ENCODE measurements at places on chromosomes 7 and 10.

DNA sequence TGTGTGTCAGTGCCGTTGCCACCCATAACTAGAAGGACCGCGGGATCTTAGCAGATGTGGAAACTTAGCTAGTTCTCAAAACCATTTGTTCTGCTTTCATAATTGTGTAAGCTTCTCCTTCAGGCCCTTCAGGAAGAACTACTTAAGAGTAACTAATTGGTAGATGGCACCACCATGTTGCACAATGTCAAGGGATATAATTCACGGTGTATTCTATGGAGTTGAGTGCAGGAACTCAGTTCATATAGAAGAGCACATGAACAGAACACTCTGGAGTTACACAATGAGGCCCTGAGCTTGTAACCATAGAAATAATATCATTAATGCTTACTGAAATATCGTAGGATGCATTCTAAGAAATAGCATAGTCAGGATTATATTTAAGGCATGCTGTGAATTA, 126.5 kb upstream of the GAD2 start:
- no peak for DNase-seq

- DNase-seq = no peak
These were observed 24.4 kb downstream of the DDX50 start for GRCh38 chr10:68925489-68925888.

- no peak for DNase-seq
These were observed 17.5 kb downstream of the TUBAL3 start for GRCh38 chr10:5387169-5387568.

DNA sequence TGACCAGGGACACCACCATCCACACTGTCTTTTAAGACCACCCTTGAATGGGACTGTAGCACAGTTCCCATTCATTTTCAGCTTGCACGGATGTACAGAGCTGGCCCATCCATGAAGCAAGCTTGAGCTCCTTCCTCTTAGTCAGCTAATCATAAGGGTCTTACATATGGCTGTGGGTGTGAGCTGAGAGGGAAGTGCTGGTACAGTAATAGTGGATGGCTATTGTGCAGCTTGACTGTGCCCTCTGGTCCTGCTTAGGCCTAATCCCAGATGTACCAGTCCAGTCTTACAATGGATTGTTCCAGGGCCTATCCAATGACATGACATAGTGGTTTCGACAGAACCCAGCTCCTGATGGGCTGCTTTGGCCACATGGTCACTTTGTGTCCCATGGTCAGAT, 96.9 kb upstream of the ZNF438 start:
- no peak for DNase-seq

GRCh38 chr10:26869528-26869927, 8.8 kb upstream of the ABI1 start:
- DNase-seq = no peak

- DNase-seq = no peak
These were observed 504.9 kb downstream of the PTPRN2 start for GRCh38 chr7:158082761-158083160.

DNA sequence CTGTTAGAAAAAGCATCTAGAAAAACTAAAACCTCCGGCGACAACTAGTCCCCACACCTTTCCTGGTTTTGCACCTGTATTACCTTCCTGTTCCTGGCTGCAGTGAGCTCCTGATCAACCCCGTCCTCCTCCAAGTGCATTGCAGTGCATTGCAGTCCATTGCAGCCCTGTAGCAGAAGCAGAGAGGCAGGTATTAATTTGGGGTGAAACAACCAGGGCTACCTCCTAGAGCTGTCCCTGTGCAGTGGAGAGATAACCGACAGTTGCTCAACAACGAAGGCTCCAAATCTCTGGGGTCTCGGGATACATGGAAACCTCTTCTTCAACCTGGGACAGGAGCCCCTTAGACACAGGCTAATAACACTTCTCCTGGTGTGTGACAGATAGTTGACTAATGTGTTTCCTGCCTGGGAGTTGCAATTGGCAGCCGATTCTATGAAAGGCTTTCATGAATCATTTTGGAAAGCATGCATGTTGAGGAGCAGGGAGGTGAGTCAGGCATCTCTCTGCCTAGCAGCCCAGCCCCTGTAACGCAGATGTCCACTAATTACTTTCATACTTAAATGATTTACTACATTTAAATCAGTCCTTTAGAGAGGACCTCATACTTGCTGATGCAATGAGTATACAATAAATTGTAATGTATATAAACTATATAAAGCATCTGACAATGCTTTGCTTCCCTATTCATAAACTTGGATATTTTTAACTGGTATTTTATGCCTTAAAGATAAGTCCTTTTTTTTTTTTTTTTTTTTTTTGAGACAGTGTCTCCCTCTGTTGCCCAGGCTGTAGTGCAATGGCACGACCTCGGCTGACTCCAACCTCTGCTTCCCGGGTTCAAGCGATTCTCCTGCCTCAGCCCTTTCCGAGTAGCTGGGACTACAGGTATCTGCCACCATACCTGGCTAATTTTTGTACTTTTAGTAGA, 59.0 kb downstream of the PRR15 start:
- no peak for DNase-seq

GRCh38 chr7:141706239-141707064, 1.7 kb upstream of the WEE2 start:
- no peak for DNase-seq

GRCh38 chr7:100400656-100401055, 27.4 kb downstream of the PILRA start:
- peak; percentile 56 for DNase-seq

DNA sequence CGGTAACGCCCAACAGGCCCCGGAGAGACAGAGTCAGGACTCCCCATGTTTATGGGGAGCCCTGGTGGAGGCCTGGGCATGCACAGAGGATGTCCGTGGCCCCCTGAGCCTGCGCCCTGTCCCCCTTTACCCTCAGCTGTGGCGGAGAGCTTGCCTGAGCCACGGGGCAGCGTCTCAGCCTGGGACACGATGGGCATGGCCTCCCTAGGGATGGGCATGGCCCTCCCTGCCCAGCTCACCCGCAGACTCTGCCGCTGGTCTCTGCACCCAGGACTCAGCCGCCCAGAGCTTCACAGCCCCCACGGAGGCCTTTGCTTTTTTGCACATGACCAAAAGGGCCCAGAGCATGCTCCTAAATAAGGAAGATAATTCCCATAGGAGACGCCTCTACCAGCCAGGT, 394.2 kb downstream of the PTPRN2 start:
- DNase-seq = no peak

DNA sequence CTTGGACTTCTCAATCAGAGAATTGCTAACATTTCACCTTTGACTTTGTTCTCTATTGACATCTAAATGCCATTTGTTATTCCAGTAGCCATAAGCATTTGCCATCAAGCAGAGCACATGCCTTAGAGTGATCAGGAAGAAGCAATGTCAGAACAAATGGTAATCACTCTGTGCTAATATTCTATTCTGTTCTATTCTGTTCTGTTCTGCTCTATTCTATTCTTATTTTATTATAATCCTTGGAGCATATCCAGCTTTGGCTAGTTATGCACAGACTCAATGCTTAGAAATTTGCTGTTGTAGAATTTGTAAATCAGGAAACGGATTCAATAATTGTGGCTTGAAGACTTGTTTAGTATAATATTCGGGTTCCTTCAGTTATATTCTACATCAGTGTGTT, 175.4 kb downstream of the EXOC4 start:
- DNase-seq = no peak

- no peak for DNase-seq
These were observed 6.9 kb downstream of the CELF2 start for GRCh38 chr10:11024596-11024995.

DNA sequence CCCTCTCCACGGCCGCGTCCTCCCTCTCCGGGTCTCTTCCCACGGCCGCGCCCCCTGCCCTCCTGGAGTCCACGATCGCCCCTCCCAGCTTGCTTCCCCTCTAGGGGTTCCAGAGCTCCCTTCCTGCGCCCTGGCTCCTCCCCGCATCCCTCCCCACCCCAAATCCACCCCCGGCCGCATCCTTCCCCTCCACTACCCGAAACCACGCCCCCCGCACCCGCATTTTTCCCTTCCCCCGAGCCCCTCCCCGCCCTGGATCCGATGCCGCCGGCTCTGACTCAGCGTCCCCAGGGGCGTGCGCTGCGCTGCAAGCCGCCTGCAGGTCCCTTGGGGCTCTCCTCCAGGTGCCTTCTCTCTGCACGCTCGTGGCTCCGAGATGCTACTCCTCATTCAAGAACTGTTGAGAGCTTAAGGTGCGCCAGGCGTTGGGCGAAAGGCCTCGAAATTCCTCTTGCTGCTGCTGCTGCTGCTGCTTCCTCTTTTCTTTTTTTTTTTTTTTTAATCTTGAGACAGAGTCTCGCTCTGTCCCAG, 372 bp upstream of the TMEM130 start:
- peak; percentile 77 for DNase-seq

DNA sequence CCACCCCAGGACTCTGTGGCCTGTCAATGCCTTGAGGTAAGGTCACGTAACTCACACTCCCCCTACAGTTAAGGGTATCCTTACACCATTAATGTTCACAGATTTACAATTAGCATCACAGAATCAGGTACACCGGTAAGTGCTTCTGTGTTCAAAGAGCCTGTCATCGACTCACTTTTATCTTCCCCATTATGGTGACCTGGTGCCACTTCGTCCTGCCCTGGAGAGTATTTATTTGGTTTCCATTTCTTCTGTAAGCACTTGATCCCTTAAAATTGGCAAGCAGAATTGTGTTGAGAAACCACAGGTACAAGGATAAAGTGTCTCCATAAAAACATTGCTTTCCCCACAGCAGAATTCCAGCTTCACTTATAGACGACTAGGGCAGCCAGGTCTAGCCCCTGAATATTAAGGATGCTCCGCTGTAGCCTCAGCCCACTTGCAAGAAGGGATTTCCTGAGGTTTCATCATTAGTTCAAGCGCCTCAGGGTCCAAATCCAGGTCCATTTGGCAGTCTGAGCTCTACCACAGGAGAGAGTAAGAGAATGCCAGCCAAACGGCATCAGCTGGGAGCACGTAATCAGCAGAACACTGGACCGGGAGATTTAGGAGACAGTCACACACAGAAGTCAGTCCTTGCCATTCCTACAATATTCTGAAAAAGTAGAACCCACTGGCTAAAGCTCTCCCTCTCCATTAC, 10.1 kb downstream of the ATXN7L1 start:
- DNase-seq = no peak

DNA sequence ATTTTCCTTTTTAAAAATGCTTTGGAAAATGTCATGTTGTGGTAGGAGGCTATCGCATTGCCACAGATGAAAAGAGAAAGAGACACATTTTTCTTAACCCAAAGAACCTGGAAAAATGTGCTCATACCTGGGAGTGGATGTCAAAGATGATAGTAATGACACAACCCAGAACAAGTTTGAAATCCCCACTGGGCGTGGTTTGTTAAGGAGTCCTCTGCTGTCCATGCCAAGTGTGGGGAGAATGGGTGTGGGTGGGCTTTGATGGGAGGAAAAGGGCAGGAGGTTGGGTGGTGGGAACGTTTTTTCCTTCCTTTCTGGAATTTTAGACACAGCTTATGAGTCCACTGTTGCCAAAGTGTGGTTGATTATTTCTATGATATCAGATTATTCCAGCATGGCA, 10.9 kb downstream of the OPTN start:
- DNase-seq = no peak

DNA sequence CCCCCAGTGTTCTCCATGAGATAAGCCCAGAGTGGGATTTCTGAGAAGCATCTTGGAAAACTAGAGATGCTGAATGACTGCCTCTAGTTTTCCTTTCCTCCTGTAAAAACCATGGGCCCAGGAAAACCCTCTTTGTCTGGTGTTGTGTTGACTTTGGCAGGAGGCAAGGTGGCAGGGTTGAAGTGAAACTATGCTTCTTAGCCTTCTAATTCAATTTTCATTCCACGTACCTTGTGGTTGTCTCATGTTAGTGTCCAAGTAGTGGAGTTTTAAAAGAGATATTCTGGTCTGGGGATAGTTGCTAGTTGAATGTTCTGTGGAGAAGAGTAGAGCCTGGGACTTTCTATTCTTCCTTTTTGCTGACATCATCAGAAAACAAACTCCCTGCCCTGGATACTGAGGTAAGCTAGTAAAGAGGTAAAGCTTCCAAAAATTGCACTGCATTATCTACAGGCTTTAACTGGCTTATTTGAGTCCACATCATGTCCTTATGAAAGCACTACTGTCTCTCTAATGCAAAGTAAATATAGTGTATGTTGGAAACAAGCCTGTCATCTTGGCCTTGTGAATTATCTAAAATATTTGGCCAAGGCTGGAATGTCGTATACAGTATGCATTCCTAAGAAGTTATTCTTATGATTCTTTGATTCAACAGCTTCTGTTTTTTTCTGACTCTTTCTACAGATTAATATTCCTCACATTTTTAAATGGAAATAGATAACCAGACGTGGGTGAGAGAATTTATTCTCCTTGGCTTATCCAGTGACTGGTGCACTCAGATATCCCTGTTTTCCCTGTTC, at the start of gene OR2F2:
Gene OR2F2, plus strand, starts transcription at position 708 of the 800 bp plus-strand sequence. Its CDS starts 0 bp downstream, at position 708.
- no peak for DNase-seq

DNA sequence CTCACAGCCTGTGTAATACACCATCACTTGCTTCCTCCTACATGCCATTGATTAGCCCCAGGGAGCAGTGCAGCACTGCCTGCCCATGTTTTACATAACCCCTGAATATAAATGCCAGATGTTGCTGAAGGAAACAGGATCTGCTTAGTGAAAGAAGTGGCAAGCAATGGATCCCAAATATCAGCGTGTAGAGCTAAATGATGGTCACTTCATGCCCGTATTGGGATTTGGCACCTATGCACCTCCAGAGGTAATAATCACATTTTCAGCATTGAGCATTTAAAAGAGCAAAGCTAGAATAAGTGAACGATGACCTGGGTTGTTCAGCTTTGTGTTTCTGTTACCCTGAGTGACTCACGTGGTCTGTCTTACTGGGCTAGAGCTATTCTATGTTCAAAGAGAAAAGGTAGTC, at the start of gene AKR1C4:
Gene AKR1C4, plus strand, starts transcription at position 136 of the 412 bp plus-strand sequence. Its CDS starts 31 bp downstream, at position 167.
- DNase-seq = no peak

GRCh38 chr7:48083114-48083830, 5.8 kb upstream of the UPP1 start:
- DNase-seq = no peak

DNA sequence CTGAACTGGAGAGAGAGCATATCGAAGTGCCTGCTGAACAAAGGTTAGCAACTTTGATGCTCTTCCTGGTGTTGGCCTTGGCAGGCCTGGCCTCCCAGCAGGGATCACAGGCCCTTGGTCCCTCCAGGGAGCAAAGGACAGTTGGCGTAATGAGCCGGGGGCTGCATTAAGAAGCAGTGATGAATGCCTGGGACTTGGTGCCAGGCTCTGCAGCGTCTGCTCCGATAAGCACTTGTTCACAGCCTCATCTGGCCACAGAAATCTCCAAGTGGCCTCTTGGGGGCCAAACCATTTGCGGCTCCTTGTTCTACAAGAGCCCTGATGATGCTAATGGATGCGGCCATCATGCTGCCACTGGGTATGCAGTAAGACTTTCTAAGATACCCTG, 31.8 kb downstream of the CRHR2 start:
- no peak for DNase-seq

GRCh38 chr10:44994752-44995530, 5.8 kb upstream of the ZNF22 start:
- DNase-seq = no peak

DNA sequence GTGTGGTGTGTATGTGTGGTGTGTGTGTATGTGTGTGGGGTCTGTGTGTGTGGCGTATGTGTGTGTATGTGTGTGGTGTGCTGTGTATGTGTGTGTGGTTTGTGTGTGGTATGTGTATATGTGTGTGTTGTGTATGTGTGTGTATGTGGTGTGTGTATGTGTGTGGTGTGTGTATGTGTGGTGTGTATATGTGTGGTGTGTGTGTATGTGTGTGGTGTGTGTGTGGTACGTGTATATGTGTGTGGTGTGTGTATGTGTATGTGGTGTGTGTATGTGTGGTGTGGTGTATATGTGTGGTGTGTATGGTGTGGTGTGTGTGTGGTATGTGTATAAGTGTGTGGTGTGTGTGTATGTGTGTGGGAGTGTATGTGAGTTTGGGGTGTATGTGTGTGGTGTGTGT, 428.7 kb downstream of the PAXIP1 start:
- no peak for DNase-seq

- DNase-seq = no peak
These were observed 10.7 kb upstream of the GPR146 start for GRCh38 chr7:1033546-1034145.
